ENCODE measurements at places on chromosomes 7 and 10.

- DNase-seq = no peak
Measured at GRCh38 chr10:79102498-79102874, 33.7 kb downstream of the ZMIZ1 start.

- DNase-seq = no peak
Measured at GRCh38 chr7:1013581-1013980, 30.6 kb downstream of the CYP2W1 start.

DNA sequence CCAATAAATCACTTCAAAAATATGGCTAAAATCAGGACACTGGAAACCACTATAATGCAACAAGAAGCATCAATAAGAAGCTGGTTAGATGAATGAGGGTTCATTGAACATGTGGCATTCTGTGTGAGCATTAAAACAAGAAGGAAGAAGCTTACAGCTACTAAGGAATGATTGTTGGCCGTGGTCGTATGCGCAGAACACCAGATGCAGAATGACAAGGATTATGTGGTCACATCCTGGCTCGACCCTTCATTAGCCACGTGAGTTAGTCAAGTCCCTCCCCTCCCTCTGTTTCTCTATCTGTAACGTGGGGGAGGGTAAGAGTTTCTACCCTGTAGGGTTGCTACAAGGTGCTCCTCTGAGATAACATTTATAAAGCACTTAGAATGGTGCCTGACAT is 174.3 kb downstream of the ADAM12 start:
- no peak for DNase-seq

DNA sequence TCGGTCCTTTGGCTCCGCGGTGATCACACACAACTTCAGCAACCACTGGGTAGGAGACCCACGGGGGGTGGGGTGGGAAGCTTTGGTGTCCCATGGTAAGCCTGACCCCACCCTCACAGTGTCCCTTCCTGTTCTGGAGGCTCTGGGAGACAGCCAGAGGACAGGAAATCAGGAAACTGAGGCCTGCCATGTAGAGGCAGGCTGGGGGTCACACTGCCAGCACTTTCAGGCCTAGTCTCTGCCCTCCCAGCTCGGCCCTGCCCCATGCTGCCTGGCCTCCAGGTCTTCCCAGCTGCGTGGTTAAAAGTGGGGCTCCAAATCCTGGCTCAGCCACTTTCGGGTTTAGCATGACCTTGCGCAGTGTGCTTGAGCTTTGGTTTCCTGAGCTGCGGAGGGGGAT is 10.9 kb downstream of the AQP1 start:
- DNase-seq = no peak

GRCh38 chr10:659688-660141 is 29.8 kb downstream of the DIP2C start:
- DNase-seq = no peak

GRCh38 chr7:33307205-33307604 is 177.8 kb downstream of the BBS9 start:
- no peak for DNase-seq

DNA sequence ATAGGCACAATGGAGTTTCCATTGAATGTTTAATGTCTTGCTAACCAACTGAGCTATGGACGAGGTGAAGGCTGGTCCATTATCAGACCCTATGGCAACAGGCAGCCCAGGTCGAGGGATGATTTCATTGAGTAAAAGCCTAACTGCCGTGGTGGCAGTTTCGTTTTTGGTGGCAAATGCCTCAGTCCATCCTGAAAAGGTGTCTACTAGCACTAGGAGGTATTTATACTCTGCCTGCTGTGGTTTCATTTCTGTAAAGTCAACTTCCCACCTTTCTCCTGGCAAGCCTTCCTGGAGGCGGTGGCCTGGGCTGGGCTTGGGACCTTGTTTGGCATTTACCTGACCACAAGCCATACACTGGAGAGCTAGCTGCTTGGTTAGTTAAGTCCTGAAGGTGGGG is 75.8 kb downstream of the PRR15 start:
- no peak for DNase-seq

DNA sequence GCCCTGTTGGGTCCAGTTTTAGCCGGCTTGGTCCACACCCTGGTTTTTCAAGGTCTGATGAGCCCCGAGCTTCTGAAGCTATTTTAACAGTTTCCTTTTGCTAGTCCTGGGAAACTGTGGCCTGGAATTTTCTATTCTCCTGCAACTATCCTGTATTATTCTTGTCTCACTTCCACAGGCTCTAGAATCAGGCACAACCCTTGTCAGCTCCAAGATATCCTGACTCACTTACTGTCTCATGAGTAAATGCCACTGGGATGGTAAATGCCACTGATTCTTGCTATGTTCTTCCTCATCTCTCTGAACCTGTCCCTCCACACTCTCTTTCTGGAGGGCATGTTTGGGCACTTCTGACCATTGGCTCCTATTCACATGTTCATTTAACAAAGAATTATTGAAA is 611.5 kb upstream of the IGFBP3 start:
- no peak for DNase-seq

DNA sequence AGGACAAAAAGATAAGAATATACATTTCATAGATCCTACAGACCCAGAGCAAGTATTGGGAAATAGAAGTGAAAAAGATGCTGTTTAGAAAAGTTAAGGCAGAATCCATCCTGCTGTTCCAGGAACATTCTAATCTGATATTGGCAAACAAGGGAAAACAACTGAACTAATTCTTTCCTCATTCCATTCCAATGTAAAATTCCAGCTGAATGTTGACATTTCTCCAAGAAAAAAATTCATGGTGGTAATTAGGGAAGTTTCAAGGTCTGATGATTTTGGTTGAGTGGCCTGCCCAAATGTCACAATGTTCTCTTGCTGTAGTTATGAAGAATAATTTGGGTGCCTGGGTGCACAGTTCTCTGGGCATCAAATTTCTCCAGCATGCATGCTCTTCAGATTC is 15.2 kb downstream of the PIP start:
- no peak for DNase-seq

GRCh38 chr10:15856328-15857015 is 3.8 kb downstream of the MINDY3 start:
- no peak for DNase-seq

- no peak for DNase-seq
Measured at GRCh38 chr7:50555594-50556140, 9.5 kb downstream of the DDC start.

DNA sequence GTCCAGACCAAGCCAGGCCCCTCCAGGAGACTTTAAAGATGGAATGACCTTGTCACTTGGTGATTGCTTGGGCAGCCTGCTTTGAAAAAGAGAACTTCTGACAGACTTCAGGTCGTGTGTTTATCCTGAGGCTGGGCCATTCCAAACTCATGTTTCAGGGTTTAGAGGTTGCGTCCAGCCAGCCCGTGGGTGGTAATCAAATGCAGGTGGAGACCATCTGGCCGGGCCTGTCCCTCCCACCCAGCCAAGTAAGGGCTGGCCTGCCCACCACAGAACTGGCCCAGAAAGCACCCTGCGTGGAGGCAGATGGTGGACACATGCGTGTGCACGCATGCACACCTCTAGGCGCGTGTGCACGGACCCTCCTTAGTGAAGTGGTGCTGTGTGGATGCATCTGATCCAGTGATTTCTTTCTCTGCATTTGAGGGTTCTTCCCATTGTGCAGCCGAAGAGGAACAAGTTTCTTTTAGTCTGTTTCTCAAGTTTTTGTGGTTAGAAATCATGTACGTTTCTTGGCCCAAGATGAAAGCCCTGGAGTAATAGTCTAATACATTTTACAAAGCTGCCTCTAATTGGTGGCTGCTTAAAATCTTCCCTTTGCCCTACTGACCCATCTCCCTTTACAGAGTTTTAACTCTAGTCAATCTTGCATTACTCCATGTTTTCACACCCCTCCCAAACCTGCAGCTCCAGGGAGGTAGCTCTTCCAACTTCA is 43.0 kb downstream of the SUFU start:
- no peak for DNase-seq

GRCh38 chr10:133526957-133527588 is at the start of gene CYP2E1:
CYP2E1 (plus strand) TSS chr10:133527363; CDS start chr10:133527396, 33 bp downstream.
- DNase-seq = no peak

- no peak for DNase-seq
Measured at GRCh38 chr7:104415700-104416099, 87.3 kb downstream of the LHFPL3 start.

Data from activated CD4-positive, alpha-beta T cell treated with anti-CD3 and anti-CD28 coated beads, Interleukin-2, amount 10 ng/mL, durations not matched to agents 7 days and 5 days (primary cell).